ENCODE measurements at places on chromosomes 12 and 14.

- no peak for DNase-seq
These were observed 198.2 kb upstream of the PLEKHG7 start for GRCh38 chr12:92504594-92504981.

- DNase-seq, result no peak
These were observed 31.6 kb downstream of the DUSP6 start for GRCh38 chr12:89320735-89321134.

DNA sequence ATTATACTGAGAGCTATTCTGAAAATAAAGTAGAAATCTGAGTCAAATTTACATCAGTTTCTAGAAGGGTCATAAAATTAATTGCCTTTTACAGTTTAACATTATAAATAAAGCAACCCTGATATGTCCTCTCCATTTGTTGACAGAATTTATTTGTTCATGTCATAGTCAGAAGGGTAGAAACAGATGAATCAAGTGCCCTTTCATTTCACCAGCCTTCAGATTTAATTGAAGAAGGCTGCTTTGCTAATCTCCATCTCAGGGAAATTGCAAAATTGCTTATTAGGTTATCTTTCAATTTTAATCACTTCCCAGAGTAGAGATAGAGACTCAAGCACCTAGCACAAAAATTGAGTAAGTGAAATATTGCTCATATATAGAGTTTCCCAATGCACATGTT is 76.8 kb downstream of the ATXN7L3B start:
- DNase-seq, result no peak

GRCh38 chr14:86707071-86707470 is 1177.1 kb downstream of the FLRT2 start:
- DNase-seq, result no peak

- no peak for DNase-seq
These were observed 1.1 kb upstream of the HOXC8 start for GRCh38 chr12:54007538-54008259.

DNA sequence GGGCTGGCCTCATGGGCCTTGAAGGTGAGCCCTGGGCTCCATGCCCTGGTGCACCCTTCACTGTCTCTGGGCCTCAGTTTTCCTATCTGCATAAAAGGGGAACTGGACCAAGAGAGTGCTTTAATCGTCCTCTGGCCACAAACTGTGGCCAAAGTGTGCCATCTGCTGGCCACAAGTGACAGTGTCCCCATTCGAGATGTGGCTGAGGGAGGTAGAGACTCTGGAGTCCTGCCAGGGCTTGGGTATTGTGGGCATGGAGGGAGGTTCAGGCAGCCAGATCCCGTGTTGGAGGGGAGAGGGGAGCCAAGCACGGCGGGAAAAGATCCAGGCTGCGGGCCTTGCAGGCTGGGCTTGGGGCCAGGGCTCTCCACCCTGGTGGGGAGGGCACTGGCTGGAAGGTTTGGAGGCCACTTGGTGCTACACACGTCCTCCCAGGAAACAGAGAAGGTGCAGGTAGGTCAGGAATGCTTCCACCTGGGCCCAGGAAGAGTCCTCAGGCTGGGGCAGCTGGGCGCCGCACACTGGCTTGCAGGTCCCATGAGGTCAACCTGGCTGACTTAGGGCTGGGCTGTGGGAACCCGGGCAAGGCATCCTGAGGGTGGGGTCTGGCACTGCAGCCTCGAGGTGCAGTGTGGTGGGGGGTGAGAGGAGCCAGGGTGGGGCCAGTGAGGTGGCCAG is 7.3 kb upstream of the KIF26A start:
- DNase-seq, result no peak

DNA sequence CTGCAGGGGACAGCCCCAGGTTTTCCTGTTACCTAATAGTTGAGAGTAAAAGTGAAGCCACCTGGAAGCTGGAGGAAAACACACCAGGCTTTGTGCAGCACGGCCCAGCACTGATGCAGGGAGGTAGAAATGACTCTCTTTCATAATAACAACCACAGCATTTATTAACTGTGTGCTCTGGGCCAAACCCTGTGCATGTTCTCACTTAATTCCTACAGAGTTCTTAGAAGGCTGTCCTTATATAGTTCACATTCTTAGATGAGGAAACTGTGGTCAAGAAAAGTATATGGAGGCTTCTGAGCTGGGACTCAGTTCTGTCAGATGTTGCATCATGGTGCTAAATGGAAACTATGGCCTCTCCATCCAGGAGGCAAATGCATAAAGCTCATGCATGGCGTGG is 100.0 kb downstream of the PAPOLA start:
- no peak for DNase-seq

DNA sequence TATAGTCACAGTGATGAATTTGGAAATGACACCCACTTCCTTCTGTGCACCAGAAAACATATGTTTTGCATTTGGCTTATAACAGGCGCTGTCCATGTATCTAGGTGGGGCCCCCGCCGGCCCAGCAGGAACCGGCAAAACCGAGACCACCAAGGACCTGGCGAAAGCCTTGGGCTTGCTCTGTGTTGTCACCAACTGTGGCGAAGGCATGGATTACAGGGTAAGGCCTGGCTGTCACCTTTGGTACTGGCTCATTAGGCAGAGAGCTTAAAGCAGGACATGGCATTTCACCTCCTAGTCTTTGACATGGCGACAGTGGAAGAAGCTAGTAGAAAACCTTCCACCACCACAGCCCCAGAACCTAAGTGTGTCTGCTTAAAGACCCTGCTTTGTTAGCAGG is 85.8 kb downstream of the DNAH10 start:
- no peak for DNase-seq

GRCh38 chr14:104443391-104444158 is 136.0 kb upstream of the C14orf180 start:
- DNase-seq, result no peak

- DNase-seq, result no peak
These were observed 8.9 kb downstream of the MYO1H start for GRCh38 chr12:109356577-109356976.

DNA sequence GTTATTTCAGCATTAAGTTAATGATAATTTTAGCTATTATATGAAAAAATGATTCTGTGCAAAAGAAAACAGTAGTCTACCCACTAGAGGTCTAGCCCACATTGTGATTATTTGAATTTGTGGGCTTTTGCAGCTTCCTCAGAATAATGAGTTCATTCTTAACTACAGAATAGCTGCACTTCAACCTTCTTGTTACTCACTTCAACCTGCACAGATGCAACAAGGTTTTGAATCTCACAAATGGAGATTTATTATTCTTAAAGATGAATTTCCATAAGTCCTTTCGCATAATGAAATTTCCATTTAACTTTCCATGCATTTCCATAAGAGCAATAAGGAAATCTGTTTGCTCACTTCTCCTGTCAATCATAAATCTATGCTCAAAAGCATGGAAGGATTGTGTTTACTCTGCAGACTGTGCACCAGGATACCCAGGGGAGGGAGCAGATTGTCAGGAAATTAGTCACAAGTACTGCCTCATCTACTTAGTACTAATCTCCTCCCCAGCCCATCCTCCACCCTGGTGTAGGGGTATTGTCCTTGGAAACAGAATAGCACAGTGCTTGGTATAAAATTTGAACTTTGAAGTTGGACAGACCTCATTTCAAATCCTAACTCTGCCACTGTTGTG is 24.1 kb downstream of the PTGER2 start:
- DNase-seq, result no peak

- no peak for DNase-seq
These were observed 16.4 kb downstream of the MAP3K9 start for GRCh38 chr14:70792939-70793338.

DNA sequence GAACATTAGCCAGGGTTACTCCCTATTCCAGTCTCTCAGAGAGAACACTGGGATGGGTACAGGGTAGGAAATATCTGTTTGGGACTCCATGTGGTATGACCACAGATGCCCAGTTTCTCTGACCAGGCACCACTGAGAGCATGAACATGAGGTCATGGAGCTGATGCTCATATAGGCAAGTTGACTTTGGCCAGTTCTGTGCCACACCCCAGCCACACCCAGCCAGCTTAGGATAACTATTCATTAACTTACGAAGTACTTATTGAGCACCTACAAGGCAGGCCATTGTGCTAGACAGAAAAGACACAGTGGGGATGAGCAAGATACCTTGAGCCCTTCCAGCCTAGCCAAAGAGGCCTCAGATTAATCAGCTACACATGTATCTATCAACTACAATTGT is 262.5 kb downstream of the DPF3 start:
- no peak for DNase-seq

- no peak for DNase-seq
These were observed 11.4 kb downstream of the EVL start for GRCh38 chr14:100076606-100077005.

GRCh38 chr12:10614056-10614370 is 604 bp upstream of the MAGOHB start:
- DNase-seq, result no peak

DNA sequence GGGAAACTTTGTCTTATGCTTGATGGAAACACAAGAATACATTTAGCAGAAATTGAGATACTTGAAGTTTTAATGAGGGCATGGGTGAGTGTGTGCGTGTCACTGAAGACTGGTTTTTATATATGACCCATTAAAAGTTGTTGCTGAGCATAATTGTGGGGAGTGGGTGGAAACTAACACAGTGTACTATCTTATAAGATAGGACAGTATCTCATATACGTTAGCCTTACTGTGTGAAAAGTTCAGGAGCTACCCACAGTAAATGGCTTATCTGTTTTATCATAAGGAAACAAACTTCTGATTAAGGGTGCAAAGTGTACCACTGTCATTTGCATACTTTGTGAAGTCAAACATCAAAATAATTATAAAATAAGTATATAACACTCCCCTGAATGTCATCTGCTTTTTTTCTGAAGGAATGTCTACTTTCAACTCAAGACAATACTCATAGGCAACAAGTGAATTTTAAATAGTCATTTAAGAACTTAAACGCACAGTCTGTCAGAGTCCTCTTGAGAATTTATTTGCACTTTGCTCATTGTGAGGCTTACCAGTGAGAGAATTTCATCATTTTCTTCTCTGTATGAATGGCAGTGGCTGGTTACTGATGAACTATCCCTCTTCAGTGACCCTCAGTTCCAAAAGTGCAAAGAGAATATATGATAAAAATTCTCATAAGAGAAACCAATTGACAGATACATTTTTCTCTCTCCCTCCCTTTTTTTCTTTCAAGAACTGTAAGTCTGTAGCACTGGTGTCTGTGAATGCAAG is 4.2 kb downstream of the PDE3A start:
- DNase-seq, result no peak

GRCh38 chr14:64092940-64093339 is 201.2 kb downstream of the ESR2 start:
- DNase-seq, result no peak

DNA sequence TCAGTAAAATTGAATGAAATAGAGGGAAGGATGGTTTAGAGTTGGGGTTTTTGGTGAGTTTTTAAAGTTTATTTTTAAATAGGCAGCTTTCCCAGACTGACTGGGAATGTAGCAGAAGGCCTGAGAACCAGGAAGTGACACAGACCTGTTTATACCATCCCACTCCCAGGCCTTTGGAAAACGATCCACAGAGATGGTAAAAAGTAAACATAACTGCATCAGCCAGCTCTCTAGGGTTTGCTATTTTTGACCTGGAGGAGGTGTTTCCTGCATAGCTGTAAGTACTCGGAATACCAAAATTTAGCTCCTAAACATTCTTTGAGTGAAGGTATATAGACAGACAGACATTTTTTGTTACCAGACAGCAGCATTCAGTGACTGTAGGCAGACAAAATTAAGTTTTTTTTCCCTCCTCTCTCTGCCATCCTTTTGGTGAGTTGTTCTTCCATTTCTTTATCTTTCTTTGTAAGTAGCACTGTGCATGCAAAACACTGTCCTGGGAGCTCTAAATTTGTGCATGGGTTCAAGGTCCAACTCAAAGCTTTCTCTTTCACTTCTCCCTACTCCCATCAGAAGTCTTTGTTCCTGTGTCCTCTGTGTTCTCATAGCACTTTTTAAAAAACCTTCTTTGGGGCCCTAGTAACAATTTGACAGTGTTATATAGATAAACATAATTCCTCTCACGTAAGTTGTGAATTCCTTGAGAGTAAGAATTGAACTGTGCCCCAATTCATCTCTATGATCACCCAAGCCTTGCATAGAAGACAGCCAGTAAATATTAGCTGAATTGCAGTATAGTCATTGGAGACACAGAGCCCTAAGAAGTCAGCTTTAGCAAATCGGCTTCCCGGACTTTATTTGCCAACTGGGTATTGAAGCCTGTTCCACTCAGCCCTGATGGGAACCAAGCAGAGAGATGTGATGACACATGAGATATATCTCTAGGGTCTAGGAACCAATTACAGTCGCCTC is 37.4 kb downstream of the SUSD6 start:
- DNase-seq, result no peak

GRCh38 chr12:26744697-26745440 is 88.1 kb downstream of the ITPR2 start:
- DNase-seq, result no peak

DNA sequence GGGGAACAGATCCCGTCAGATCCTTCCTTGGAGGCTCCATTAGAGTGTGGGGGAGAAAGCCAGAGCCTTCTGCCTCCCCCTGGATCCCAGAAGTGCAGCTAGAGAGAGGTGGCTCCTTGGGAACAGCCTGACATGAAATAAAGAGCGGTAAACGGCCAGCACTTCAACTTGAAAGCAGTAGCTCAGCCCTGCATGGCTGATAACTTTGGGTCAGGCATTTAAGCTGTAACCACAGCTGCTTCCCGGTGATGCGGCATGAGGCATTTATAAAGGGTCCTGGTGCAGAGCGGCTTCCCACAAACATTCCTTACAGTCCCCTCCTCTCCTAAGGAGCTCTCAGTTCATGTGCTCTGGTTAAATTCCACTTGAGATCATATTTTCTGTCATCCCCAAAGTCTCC is 960.3 kb downstream of the VRK1 start:
- no peak for DNase-seq

GRCh38 chr12:10409392-10409791 is at the start of gene KLRC4:
Gene KLRC4 (minus strand): TSS chr12:10409757. CDS start chr12:10409575, 182 bp downstream.
- DNase-seq, result no peak
